ENCODE measurements at places on chromosomes 4 and X.
A peak's percentile ranks its signal among the peaks of the same experiment; 100 is the strongest.

DNA sequence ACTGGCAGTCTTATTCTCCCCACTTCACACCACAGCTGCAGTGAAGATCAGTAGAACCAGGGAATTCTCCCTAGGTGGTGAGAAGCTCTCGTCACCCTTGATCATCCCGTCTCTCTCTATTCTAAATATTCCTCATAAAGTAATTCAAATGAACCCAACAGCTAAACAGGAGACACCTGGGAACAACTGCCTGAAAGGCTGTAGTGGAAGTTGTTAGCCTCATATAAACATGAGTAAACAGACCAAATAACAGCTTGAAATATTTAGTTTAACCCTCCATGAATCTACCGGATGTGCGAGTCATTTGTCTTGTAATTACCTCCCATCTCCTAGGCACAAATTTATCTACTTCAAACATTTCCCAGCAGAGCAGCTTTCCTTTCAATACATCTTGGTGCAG, 30.4 kb upstream of the APELA start:
- no peak for DNase-seq

DNA sequence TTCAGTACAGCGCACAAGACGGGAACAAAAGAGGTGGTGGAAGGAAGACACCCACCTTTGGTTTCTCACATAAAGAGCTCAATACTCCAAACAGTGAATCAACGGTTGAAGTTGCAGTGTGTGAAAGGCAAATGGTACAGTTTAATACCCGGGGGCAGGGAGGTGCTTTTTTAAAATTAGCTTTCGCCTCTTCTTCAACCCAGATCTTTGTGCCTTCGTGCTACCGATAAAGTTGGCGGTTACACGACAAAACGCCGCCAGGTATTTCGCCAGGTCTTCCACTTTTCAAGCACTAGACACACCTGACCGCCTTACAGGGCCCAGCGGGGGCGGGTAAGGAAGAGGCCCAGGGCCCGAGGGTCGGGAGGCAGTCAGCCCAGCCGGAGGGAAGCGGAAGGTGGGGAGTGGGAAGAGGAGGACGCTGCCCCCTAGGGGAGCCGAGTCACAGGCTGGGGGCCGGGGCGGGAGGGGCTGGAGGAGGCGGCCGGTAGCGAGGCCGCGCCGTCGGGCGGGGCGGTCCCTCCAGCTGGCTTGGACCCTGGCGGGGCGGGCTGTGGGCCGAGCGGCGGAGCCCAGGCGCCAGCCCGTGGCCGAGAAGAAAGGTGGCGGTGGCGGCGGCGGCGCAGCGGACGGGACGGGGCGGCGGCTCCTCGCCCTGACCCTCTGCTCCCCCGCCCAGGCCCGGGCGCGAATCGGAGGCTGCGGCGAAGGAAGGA, 16.0 kb downstream of the UTP3 start:
- DNase-seq = peak; percentile 87

DNA sequence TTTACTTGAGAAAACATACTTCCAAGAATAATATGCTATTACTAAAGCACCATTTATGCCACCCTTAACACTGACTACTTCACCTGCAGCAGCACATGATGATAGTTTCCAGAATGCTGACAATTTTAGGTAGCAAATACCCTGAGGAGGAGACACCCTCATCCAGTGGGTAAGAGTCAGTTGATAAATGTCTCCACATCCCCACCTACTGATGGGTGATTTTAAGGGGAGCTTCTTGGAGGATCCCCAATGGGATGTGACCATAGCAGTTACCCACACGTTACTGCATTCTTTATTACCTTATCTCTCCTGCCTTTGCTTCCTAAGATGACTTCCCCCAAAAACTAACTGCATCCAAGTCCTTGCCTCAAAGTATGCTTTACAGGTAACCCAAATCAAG, 131.2 kb upstream of the SMARCAD1 start:
- no peak for DNase-seq

DNA sequence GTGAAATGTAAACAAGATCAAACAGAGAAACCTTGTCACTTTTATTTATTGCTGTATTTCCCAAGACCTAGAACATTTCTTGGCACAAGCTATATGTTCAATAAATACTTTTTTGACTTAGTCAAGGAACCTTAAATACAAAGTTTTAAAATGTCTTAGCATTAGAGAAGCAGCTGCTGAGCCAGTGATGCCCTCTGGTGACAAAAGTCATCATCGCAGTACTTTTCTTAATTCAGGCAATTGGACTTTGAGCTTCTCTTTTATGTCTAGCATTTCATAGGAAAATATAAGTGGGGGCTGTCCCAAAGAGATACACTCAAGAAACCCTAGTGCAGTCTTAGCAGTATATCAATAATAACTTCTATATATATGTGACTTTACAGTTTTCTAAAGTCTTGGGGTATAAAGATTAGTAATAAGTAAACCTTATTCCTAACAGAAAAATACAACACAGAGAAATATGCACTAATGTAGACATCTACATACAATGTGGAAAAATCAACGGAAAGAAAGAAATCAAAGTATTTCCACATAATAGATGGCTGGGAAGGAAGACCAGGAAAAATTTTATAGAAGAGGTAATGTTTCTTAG, 118.4 kb downstream of the DTHD1 start:
- no peak for DNase-seq

DNA sequence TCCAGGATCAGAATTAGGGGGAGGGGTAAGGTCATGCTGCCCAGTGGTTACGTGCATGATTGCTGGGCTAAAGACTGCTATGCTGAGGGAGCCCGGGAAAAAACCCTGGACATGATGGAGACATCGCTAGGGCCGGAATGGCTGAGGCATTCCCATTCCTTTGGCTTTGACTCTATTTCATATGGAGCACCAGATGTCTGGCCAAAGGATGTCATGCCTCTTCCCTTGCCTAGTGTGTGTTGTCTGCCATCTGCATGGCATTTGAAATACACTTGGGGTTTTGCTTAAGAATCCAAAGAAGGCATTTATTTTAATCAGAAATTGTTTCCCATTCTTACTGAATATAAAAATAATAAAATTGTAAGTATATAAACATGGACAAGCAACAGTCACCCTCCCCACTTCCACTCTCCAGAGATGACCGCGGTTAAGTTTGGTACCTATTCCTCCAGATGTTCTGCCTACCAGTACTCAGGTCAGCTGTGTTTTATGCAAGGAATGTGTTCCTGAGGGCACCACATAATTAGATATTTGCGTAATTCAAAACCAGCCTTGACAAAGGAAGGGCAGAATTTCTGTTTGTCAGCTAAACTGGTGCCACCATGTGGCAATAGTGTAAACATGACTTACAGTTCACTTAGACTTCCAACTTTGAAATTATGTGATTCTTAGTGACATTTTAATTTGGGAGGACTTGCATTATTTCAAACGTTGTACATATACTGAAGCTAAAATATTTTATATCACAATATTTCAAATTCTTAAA, 105.9 kb downstream of the CT47B1 start:
- DNase-seq = no peak

DNA sequence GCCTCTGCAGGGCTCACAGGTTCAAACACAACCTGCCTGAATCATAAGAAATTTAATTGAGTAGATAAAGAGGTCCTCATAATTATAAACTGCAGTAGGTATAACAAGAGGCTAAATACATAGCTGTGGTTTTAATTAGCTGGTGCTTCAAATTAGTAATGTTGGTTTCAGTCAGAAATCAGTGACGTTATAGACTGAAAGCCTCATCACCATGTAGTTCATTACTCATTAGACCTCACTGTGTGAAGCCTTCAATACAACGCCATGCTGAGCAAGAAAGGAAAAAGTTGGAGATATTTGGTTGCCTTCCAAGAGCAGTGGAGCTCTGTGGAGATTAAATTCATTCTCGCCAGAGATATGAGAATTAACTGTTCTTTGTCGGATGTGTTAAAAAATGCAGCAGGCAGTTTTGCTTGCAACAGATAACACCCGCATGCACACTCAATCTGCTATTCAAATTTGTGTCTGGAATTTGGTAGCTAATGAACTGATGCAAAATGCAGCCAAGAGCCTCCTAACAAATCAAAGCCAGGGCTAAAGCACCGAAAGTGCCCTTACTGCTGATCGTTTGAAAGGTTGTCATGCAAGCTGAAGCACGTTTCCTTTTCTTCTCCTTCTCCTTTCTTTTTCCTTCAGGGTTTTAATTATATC, 148.9 kb downstream of the AFF2 start:
- DNase-seq = no peak

- no peak for DNase-seq
Observed at GRCh38 chrX:40773809-40774208, 38.5 kb upstream of the MED14 start.

GRCh38 chr4:13092702-13093101, 391.4 kb downstream of the RAB28 start:
- DNase-seq = no peak

GRCh38 chr4:183349673-183350072, 27.4 kb upstream of the CLDN24 start:
- no peak for DNase-seq

GRCh38 chrX:48972220-48973164, 848 bp upstream of the KCND1 start:
- no peak for DNase-seq

GRCh38 chr4:41297832-41298231, 41.1 kb downstream of the UCHL1 start:
- no peak for DNase-seq

DNA sequence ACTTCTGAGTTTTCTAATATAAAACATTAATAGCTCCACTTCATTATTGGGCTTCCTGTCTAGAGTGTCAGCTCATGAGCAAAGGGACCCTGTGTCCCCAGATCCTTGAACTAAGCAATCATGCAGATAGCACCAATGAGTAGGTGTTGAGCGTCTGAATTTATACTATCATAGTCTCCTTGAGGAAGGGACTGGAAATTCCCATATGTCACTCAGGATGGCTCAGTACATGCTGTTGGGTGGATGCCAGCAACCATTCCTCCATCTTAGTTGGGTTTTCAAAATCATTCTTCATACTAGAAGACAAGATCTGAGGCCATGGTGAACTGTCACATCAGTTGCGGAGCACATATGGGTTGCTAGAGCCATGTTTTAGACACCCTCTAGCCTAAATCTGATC, 27.7 kb downstream of the CD99 start:
- no peak for DNase-seq

DNA sequence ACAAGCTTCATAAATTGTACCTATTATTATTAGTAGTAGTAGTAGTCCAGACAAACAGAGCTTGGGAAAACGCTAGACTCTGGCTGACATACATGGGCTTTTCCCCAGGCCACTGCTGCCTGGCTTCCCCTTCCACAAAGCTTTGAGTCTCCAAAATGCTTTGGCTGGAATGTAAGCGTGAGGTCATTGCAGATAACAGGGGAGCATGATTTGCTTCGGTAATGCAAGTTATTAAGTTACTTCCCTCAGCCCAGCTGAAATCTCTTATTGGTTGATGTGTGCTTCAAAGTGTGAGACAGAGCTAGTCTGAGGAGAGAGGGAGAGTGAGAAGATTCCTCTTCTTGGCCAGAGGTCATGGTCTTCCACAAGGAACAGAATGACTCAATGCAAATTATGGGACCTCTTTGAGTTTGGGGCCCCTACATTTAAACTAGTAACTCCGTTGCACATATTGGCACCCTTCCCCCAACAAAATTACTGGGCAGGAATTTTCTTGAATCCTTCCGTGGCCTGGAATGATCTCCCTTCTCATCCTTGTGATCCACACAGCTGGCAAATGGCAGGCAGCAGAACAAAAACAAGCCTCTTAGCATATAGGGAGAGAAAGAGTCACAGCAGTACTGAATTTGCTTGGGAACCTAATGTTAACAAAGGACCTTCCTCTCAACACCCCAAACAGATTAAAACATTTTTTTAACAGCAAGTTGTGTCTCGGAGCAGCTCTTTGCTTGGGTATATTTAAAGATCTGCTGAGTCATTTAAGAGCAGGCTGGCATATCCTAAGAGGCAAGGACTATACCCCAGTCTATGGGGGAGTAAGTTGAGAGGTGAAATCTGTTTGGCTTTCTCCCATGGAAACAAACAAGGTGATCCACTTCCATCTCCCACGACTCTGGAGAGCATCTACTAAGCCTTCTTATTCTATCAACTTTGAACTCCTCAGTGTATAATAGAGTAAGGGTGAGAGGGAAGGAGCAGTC, 19.9 kb downstream of the AR start:
- DNase-seq = no peak

- no peak for DNase-seq
Observed at GRCh38 chr4:188707036-188707435, 567.8 kb downstream of the TRIML1 start.

DNA sequence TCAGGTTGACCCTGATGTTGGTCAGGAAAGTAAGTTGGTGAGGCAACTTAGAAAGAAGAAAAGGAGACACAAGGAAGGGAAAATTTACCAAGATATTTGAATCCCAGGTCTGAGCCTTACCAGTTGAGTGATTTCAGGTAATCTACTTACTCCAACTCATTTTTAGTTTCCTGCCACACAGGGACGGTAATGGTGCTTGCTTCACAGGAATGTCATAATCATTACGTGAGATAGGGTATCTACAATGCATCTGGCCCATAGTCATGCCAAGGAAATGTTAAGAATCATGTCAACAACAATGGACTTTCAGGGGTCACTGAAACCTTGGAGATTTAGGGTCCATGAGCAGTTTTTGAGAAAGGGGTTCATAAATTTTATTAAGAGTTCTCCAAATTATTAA, 195.4 kb upstream of the HHIP start:
- DNase-seq = no peak

DNA sequence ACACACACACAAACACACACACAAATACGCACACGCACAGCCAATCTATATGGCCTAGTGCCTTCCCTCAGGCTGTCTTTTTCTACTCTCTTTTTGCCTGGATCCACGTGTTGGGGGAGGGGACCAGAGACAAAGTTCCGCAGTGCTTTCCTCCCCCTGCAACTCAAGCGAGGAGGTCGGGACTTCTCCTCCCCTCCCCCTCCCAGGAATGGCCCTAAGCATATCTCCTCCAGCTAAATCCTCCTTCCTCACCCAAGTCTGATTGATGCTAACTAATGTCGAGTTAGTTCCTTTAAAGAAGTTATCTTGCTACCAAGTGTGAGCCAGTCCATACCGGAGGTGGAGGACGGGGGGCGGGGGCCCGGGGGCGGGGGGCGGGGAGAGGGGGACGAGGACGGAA, 141.2 kb upstream of the ZIC3 start:
- DNase-seq = no peak

GRCh38 chr4:26218677-26219605, 101.9 kb upstream of the RBPJ start:
- DNase-seq = no peak

Measured in NCI-H187 (cell line).